Activated CD4-positive, alpha-beta T cell treated with anti-CD3 and anti-CD28 coated beads for 4 hours (primary cell): ENCODE measurements at places on chromosomes 2 and 18.
A peak's percentile ranks its signal among the peaks of the same experiment; 100 is the strongest.

DNA sequence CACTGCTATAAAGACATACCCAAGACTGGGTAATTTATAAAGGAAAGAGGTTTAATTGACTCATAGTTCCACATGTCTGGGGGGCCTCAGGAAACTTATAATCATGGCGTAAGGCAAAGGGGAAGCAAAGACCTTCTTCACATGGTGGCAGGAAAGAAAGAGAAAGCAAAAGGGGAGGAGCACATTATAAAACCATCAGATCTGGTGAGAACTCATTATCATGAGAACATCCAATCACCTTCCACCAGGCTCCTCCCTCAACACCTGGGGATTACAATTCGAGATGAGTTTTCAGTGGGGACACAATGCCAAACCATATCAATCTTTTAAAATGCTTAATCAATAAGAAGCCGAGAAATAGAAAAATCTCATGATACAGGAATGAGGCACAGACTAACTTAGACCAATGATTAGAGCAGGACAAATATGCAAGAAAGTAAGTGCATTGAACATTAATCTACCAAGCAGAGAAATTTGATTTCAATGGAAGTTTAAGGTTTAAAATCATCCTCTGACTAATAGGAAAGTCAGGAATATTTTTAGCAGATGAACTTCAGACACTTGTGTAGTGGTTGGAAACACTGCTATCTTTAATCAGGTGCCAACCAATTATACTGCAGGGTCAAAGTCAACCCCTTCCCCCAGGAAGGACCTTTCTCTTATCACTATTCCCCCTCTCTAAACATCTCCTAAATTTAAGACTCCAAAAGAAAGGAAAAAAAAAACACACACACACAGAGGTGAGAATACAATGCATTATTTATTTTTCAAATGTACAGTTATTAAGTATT, 259.2 kb downstream of the IRS1 start:
- no peak for DNase-seq

- DNase-seq: no peak
Measured at GRCh38 chr2:148184976-148185375, 164.1 kb downstream of the MBD5 start.

GRCh38 chr2:23375448-23375847, 9.5 kb upstream of the KLHL29 start:
- DNase-seq: no peak

- DNase-seq: no peak
Measured at GRCh38 chr2:84858123-84858522, 22.8 kb downstream of the TRABD2A start.

DNA sequence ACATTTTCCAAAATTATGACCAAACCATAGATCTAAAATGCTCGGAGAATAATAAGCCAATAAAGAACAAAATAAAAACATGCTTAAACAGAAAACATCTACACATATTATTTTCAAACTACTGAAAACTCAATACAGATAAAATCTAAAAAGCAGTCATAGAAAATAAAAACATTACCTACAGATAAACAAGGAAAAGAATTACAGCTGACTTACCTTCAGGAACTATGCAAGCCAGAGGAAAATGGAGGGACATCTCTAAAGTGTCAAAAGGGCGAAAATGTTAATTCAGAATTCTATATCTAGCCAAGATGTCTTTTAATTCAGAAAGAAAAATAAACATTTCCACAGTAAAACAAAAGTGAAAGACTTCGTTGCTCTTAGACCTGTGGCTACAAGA, 112.9 kb upstream of the GYPC start:
- DNase-seq: no peak

DNA sequence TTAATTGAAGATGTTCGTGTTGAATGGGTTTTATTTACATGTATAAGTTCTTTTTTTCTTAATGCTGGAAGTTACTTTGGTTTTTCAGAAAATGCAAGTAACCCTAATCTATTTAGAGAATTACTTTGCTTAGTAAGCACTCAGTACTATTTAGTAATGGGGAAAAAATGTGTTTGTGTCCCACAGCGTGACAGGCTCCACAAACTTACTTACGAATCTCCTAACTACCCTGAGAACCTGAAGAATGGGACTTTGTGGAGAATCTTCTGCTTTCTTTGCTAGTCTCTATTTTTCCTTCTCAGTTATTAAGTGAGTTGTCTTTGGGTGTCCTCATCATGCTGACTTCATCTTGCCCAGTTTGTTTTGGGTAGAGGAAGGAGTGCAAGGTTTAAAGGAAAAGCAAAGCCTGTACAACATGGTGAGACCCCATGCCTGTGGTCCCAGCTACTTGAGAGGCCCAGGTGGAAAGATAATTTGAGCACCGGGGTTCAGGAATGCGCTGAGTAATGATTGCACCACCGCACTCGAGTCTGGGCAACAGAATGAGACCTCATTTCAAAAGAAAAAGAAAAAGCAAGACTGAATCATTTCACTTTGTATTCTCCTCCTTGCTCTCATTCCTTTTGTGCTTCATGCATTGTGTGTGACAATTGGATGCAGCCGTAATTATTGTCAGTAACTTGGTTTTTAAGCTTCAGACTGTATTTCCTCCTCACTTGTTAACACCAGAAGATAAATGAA, 10.2 kb downstream of the NEDD4L start:
- no peak for DNase-seq

DNA sequence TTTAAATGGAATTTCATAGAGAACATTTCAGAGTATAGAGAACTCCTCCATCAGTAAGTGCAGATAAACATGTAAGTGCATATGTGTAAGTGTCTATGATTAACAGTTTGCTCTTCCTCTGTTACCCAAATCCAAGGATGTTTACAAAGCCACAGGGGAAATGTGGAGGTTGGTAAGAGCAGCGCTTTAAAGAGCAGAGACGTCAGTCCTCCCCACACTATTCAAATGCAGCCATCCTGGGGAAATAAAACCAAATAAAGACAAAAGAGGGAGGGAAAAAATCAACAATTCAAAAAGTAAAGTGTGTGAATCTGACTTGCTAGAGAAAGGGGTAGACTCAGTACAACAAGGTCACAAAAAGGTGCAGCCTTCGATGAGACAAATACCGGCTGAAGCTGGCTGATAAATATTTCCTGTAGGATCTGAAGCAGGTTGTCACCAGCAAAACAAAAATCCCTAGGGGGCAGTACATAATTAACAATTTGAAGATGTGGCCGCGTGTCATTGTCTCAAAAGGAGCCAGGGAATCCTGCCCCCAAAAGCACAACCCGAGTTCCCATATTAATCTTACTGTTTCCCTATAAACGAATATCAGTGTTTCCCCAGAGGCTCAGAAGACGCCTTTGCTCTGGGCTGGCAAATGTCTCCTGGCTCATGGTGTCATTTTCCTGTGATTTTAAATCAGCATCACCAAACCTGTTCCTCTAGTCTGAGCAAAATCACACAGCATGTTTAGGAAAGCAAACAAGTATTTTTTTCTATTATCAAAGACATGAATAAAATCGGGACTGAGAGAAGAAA, 216.5 kb downstream of the CDCA7 start:
- DNase-seq: no peak

- no peak for DNase-seq
Measured at GRCh38 chr2:16506366-16506765, 159.3 kb downstream of the CYRIA start.

GRCh38 chr2:12661489-12661888, 55.2 kb upstream of the TRIB2 start:
- DNase-seq: no peak

- no peak for DNase-seq
Measured at GRCh38 chr2:151098841-151099240, 162.8 kb downstream of the RBM43 start.

DNA sequence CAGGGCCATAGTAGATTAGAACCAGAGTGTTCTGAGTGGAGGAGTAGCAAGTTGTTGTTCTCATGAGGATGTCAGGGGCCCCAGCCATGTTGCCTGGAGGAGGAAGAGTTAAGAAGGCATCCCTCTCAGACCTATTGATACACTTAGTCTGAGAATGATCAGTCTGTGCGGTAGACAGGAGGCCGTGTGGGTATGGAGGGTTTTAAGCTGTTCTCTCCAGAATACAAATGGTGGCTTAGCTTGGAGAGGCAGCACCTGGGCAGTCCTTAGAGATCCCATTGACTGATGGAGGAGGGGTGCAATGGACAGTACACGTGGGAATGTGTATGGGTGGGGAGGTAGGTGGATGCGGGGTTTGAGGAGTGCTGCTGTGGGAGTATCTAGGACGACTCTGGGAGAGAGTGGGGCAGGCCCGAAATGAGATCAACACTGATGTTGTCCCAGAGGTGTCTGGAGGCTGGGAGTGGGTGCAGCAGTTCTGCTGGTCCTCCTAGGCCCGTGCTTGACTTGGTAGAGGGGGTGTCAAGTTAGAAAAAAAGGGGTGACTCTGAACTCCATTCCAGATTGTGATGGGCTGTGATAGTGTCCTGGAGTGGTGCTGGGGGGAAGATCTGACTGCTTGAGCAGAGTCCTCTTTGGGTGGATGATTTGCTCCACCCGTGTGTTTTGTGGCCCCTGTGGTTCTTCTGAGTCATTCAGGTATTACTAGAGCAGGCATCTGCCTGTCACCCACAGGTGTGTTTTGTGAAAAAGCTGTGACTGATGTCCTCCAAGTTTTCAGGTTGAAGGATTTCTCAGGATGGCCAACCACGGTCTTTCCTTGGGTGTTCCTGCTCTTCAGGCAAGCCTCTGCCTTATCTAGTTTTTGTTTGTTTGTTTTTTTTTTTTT, 44.7 kb downstream of the C2orf42 start:
- DNase-seq: no peak

DNA sequence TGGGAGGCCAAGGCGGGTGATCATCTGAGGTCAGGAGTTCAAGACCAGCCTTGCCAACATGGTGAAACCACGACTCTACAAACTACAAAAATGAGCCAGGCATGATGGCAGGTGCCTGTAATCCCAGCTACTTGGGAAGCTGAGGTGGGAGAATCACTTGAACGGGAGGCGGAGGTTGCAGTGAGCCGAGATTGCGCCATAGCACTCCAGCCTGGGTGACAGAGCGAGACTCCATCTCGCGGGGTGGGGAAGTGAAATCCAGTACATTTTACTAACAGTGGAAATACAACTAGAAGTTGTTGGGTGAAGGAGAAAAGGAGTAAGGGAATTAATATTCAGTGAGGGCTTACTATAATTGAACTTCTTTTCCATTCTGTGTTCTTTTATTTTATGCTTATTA, 13.2 kb upstream of the ENOSF1 start:
- DNase-seq: no peak

GRCh38 chr2:1865716-1866234, 121.5 kb upstream of the PXDN start:
- no peak for DNase-seq

DNA sequence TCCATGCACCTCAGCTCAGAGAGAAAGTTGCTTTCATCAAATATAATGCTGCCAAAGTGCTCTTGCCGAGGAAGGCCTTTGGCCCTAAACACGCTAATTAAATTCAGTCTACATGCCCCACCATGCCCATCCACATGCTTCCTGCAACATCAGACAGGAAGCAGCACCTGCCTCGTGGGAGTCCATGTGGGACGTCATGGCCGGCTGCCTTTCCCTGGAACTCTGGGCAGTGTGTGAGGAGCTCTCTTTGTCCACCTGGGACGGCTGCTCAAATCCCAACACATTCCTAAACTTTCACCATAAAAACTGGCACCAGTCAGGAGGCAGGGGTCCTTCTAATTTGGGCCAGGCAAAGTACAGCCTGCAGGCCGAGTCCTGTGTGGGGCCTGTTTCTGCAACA, 23.1 kb downstream of the FAM178B start:
- no peak for DNase-seq

DNA sequence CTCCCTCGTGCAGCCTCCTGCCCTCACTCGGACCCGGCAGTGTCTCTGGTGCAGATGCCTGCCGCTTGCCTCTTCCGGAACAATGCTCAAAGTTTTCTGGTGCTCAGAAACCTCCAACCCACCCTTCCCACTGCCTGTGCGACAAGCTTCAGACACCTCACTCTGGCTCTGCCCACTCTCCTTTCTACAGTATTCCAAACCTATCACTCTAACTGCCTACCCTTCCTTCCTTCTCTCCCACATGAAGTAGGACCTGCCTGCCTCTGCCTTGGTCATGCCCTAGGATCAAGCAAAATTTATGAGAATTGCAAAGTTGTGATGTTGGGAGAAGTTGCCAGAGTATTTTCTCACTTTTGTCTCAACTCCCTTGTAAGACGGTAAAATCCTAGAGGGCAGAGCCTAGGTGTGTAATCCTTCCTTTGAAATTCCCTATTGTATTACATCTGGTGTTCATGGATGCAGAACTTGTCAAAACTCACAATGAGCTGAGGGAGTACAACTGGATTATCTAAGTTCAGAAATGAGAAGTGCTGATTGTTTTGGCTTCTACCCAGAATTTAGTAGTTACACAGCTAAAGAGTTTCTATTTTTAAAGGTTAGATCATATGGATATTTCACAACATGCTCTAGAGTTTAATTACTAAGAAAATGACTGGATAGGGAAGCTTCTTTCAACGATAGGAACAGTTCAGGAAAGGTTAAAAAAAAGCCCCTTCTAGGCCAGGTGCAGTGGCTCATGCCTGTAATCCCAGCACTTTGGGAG, 7.2 kb downstream of the NPC1 start:
- DNase-seq: no peak

DNA sequence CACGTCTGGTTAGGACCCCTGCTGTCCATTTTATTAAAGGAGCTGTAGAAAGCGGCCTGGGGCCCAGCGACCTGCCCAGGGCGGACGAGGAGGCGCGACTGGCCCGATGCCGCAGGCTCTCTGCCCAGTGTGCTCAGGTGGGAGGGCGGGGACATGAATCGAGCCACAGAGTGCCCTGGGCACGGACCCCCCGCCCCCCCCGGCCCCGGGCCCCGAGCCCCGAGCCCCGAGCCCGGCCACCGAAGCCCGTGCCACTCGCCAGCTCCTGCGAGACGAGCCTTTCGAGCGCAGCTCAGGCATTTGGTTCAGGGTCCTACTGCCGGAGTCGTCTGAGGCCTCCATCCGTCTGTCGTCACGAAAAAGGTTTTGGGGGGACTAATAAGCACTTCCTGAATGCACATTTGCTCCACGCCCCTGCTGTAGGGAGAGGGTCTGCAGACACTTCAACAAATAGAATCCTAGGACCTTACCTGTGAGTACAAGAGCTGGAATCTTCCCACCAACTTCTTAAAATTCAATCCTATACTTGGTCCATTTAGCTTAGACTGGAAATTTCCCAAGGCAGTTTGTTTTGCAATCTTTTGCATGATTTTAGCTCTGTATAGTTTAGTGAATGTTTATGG, 602 bp upstream of the ADAM17 start:
- DNase-seq: peak; percentile 9

DNA sequence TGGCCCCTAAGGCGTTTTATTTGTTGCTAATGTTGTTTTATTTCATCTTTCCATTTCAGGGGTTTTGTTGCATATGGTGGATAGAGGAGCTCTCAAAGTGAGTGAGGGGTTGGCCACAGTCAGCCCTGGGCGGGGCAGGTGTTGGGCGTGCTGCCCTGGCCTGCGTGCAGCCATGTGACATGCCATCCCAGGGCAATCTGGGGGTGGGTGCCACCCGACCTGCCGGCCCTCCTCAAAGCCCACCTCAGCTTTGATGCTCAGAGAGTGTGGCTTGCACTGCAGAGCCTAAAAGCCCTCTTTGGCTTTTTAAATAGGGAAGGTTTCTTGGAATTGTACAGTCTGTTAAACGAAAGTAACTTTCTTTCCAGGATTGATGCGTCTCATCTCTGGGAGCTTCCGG, 18.4 kb downstream of the TSHZ1 start:
- no peak for DNase-seq
